ENCODE measurements at places on chromosomes 7 and 10.

DNA sequence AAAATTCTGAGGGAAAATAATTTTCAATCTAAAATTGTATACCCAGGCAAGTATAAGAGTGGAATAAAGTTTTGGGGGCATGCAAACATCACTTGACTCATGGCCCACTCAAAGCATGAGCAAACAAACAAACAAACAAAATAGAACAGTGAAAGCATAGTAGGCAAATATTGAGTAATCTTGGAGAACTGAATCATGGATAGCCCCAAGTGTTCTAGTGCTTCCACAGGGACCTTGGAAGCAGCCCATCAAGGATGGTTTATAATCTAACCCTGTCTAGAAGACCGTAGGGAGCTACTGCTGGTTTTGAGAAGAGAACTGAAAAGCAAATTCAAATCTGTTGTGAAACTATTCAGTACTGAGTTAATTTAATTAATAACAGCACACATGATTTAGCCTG is 22.1 kb downstream of the POLR3A start:
- no peak for DNase-seq

DNA sequence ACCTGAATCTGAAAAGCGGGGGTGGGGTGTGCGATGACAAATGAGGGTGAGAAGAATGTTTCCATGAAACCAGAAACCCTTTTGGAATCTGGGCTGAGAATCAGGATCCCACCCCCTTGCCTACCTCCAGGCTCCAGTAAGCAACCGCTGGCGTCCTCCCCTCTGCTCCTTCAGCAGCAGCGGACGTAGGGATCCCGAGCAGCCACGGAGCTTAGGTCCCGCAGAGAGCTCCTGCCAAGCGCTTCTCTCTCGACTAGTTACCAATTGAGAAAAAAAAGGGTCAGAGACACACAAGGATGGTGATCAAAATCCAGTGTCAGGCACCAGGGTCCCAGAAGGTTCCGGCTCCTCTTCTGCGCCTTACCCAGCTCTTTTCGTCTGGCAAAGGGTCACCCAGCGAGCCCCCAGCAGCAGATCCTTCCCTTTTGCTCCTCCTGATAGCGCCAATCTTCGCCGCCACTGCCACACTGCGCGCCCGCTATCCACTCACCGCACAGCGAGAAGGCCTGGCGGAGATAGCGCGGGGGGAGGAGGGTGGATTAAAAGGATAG is 733.5 kb downstream of the ZWINT start:
- DNase-seq: no peak

DNA sequence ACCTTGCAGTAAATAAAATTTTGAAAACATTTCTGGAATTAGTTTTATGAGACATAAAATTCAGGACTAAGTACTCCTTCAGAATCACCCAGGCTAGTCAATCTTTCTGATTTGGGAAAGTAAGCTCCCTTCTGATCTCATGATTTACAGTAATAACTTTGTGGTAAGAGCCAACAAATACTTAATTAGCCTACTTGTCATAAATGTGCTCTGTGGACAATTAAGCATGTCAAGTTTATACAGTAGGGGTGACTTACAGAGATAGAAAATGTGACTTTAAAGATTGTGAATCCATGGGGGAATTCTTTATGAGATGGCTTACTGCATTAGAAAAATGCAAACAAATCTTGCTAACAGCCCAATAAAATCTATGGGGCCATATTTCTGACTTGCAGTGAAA is 616.9 kb upstream of the GHITM start:
- DNase-seq: no peak

GRCh38 chr10:63197344-63198092 is 64.4 kb downstream of the NRBF2 start:
- DNase-seq: no peak

DNA sequence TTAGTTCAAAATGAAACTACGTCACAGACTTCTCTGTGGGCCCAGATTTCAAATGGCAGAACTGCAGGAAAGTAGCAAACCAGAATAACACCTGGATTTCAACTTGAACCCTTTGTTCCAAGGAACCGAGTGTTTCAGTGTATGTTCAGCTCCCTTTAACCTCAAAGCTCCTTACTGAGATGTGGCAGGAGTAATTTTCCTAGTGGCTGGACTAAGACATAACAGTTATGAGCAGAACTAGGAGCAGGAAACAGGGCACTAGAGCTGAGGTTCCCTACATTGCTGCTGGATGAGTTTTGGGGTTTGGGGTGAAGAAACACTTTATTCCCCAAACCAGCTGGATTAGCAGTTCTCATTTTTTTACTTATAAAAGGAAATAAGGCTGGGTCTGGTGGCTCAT is 50.1 kb downstream of the NSUN6 start:
- DNase-seq: no peak

GRCh38 chr7:155384751-155385150 is 73.2 kb upstream of the EN2 start:
- no peak for DNase-seq

- DNase-seq: no peak
Measured at GRCh38 chr7:127689194-127689772, 37.3 kb downstream of the SND1 start.

DNA sequence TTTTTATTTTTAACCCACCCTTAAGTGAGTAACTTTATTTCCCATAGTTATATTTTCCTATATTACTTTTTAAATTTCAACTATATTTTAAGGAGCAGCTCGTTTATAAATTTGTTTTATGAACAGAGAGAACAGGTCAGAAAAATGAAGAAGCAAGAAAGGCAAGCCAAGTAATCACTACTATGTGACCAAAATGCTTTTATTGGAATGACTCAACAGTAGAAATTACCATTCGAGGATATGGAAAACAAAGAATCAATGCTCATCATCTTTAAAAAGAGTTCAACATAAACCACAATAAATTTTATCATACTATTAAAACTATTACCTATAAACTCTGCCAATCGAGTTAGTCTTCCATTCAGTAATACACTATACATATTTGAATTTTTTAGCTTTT is 7.6 kb downstream of the HERC4 start:
- no peak for DNase-seq

DNA sequence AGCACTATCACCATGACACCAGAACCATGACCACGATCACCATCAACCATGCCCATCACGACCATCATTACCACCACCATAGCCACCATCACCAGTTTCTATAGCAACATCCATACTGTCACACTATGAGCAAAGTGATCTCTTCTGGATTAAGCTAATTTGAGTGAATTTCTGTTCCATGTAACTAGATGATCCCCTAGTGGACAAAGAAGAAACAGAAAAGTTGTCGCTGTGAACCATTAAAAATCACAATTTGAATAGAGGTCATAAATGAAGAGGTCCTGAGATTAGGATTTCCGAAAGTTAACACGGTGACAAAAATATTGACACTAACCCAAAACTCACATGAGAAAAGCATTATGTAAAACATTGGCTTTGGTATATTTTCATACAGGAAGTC is 77.6 kb downstream of the CLRN3 start:
- DNase-seq: no peak

GRCh38 chr7:97024209-97025129 is at the start of gene DLX5:
Gene DLX5 (minus strand): TSS chr7:97024831. CDS start chr7:97024623, 208 bp downstream.
- no peak for DNase-seq

DNA sequence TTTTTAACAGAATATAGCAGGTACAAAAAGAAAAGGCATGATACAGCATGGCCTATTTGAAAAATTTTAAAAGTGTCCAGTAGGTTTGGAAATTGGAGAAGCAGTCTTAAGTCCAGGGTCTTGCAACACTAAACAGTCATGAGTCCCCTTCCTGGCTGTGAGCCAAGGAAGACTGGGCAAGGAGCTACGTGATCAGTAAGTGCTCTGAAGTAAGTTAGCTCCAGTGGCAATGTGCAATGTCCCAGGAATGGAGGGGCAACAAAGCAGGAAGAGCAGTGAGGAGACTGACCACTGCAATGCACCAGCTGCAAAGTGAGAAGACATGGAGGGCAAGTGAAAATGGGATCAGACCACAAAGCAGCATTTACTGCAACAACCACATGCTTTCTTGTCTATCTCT is 72.9 kb upstream of the GRID1 start:
- no peak for DNase-seq

- DNase-seq: no peak
Measured at GRCh38 chr10:91049988-91050360, 129.1 kb upstream of the ANKRD1 start.

DNA sequence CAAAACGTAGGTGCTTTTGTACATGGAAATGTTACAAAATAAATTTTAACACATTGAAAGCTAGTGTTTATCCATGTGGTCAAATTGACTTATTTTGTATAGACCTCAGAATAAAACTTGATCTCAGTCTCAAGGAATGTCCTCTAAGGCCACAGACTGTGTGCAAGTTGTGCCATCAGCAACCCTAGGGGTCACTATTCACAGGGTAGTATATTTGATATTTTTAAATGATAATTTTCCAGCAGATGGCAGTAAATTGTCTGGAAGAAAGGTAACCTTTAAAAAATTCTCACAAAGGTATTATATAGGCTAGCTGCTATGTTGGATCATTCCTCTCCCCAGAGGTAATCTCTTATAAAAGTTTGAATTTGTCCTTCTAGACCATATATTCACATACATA is 12.9 kb upstream of the SNX10 start:
- DNase-seq: no peak

DNA sequence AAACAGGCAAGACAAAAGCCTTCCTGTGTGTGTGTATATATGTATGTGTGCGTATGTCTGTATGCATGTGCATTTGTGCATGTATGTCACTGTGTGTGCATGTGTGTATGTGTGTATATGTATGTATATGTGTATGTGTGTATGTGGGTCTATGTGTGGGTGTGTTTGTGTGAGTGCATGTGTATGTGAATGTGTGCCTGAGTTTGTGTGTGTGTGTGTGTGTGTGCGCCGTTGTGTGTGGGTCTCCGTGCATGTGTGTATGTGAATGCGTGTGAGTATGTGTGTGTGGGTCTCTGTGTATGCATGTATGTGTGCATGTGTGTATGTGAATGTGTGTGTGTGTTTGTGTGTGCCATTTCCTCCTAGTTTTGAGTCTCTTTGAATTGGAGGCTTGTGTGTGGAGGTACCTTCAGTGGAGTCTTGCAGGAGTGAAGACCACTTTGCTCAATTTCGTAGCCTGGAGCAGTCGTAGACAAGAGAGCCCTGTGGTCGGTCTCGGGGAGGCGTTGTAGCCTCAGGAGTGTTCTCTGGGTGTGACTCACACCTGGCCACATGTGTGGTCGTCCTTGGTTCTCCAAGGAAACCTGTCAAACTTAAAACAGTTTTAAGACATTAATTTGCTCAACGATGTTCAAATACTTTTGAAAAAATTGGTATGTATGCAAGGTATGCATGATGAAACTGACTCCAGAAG is 28.1 kb downstream of the INPP5A start:
- no peak for DNase-seq

DNA sequence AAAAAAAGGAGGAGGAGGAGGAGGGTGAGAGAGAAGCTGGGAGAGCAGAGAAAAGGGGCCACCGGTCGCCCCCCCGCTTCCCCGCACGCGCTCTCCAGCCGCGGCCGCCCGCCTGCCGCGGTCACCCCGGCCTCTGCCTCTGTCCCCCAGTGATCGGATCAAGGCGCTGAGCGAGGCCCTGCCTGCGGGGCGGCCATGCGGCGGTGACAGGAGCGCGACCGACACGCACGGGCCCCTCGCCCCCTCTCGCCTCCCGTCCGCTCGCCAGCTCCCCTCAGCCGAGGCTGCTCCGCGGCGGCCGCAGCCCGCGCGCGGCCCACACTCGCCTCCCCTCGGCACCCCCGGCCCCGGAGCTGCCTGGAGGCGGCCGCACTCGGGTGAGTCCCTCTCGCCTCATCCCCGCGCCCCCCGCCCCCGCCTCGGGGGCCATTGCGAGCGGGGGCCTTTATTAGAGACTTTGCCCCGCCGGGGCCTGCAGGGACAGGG is at the start of gene GTF2I:
Gene GTF2I, plus strand, starts transcription at position 27 of the 486 bp plus-strand sequence. CDS start 31,411 bp downstream, outside the sequence.
- no peak for DNase-seq

All from activated CD8-positive, alpha-beta memory T cell treated with anti-CD3 and anti-CD28 coated beads, Interleukin-2, amount 10 ng/mL, durations not matched to agents 7 days and 5 days (primary cell).